MG63 (cell line): ENCODE measurements at places on chromosomes 7 and 10. TPM values are rescaled to one million over a fixed set of nuclear protein-coding genes. Genes with fewer than 3 reads are reported as not detected.

MRPL43 gene
- total RNA-seq, result 85.9 and 134 TPM in 2 replicates

PLOD3 gene
- total RNA-seq, result 25.6 and 53.1 TPM in 2 replicates

OGDH gene
- total RNA-seq, result 31.6 and 54.0 TPM in 2 replicates

NPS gene
- not detected in 2 replicates for total RNA-seq

DLX6 gene
- total RNA-seq, result not detected in 2 replicates

CALCR gene
- total RNA-seq, result not detected in 2 replicates

PVRIG gene
- total RNA-seq, result not detected in 2 replicates

VTI1A gene
- total RNA-seq, result 12.0 and 19.1 TPM in 2 replicates

UCMA gene
- total RNA-seq, result not detected in 2 replicates

ZNF853 gene
- total RNA-seq, result 23.6 and 27.1 TPM in 2 replicates

SPDYE5 gene
- total RNA-seq, result not detected in 2 replicates
